ENCODE measurements at places on chromosomes 4 and X.

DNA sequence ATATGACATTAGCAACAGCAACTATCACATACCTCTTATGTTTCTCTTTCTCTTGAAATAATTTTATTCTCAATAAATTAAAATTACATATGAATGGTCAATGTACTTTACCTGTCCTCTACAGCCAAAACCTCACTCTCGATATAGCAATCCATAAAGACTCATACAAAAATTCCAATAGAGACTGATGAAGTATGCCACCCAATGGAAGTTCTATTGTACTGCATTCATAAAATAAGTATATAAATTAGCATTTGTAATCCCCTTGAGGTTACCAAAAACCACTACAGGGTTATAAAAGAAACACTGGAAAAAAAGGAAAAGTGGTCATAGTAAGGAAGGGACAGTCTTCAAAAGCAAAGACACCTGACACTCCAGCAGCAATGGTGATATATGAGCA lies 32.8 kb downstream of the CLDN2 start:
- DNase-seq, result peak; percentile 3

- DNase-seq, result no peak
Measured at GRCh38 chrX:64188901-64189300, 16.6 kb downstream of the AMER1 start.

DNA sequence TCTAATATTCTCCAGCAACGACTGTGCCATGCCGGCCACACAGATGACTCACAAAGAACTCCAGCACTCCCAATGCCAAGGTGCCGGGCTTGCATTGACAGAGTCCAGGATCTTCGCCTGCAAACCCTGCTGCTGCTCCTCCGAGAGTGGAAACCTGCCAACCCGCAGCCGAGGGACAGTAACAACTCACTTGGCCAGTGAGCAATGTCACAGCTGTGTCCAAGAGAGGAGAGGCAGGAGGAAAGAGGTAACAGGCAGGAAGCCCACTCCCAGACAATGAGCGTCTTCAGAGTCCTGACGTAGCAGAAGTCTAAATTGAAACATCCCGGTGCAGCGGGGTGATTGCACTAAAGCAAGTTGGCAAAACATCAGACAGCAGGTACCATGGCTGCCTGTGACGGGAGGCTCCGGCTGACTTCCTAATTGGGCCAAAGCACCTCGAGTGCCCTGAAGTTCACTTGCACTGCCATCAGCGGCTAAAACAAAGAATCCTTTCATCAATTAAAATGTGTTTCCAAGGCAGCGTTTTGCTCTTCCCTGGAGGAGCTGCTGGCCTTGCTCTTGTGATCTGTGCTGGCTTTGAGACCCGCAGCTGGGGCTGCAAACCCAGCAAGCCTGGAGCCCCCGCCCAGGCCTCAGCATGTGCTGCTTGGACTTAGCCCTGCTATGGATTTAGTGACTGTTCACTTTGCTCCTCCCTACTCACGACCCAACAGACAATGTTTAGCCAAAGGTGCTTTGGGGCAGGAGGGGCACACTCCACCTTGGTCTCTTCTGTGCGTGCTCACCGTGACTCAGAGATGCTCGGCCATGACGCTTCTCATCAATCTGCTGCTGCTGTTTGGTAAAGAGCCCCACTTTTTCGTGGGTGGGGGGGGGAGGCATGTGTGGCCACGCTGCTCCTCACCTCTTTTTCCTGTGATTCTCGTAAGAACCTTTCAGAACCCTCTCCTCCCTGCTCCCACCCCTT lies 36.5 kb downstream of the DCTD start:
- DNase-seq, result no peak

DNA sequence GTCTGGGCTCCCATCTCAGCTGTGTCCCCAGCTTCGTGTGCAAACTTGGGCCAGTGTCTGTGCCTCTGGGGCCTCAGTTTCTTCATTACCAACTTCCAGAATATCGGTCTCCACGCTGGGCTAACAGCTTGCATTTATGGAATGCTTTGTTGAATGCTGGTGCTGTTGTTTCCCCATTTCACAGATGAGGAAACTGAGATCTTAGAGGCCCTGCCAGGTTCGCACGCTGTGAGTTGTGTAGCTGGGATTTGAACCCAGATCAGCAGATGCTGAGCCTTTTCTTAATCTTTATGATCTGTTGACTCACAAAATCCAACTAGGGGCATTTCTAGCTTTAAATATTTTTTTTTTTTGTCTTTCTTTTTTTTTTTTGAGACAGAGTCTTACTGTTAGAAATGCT lies 101.5 kb upstream of the STX18 start:
- no peak for DNase-seq

- no peak for DNase-seq
Measured at GRCh38 chr4:169210504-169211118, 60.1 kb downstream of the SH3RF1 start.

DNA sequence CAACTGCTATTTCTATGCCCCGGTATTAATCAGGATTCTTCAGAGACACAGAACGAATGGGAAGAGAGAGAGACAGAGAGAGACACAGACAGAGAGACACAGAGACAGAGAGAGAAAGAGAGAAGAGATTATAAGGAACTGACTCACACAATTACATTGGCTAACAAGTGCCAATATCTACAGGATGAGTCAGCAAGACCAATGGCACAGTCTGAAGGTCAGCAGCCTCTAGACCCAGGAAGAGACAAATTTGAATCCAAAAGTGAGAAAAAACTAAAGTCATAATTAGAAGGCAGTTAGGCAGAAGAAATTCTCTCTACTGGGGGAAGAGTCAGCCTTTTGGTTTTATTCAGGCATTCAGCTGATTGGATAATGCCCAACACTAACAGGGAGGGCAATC lies 187.3 kb downstream of the MAB21L2 start:
- peak; percentile 40 for DNase-seq

GRCh38 chr4:173074501-173074946 lies 94.1 kb upstream of the GALNT7 start:
- peak; percentile 77 for DNase-seq

DNA sequence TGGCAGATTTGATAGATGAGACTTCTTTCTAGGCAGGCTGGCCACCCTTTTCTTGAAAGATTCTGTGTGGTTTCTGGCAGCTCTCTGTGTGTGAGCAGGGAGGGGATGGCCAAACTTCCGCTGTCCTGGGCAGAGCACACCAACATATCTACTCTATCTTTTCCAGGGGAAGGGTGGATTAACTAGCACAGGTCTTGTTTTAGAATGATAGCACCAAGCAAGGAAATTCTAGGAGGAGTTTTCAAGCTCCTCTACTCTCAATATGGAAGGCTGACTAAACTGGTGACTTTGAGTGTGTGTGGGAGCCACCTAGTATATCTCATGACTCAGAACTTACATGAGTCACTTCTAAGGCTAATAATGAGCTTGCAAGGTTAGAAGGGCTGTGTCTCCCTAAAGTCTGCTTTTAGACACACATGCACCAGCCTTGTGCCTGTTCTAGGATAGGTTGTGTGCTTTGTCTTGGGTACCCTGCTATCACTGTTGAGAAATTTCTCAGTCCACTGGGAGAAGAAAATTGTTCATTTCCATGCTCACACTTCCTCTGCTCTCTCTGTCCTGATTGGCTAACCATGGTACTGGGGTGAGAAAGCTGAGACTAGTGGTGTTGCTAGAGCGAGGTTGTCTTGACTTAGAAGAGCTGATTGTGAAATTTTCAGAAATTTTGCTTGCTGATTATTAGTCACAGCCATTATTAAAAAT lies 72.9 kb downstream of the YIPF6 start:
- no peak for DNase-seq

DNA sequence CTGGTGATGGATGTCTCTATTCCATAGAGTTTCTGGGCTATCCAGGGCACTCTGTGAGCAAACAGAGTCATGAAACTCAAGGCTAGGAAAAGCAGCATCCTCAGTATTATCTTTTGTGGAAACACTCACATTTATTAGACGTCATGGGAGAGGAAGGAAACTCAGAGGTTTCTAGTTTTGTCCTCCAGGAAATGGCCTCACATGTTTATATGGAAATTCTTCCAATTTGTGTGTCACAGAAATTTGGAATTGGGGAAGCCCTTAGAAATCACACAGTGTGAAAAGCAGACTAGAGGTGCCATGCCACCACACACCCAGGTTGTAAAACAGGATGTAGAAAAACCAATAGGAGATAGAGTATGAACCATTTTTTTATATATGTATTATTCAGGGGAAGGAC lies 31.1 kb downstream of the IDS start:
- no peak for DNase-seq

DNA sequence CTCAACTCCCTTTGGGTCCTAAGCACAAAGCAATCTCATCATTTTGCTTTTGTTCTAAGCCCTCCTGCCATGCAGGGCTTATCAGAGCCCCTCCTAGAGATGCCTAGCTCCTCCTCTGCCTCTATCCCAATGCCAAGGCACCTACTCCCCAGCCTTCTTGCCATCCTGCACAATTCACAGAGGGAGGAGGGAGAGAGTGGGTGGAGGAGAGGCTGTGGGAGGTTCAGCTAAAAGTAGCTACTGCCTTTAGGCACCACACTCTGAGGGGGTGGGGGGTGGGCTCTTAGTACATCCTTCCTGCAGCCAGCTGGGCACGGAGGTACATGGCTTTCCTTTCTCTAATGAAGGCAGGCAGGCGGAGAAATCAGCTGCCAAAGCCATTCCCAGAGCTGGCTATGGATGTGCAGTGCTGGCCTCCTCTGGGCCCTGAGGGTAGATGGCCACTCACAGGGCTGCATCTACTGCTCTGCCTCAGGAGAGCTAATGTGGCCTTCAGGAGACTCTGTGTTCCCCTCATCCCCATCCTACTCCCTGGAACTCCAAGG lies 40.1 kb downstream of the ARHGEF9 start:
- DNase-seq, result no peak

- DNase-seq, result no peak
Measured at GRCh38 chrX:103423955-103424638, 47.8 kb downstream of the BEX3 start.

DNA sequence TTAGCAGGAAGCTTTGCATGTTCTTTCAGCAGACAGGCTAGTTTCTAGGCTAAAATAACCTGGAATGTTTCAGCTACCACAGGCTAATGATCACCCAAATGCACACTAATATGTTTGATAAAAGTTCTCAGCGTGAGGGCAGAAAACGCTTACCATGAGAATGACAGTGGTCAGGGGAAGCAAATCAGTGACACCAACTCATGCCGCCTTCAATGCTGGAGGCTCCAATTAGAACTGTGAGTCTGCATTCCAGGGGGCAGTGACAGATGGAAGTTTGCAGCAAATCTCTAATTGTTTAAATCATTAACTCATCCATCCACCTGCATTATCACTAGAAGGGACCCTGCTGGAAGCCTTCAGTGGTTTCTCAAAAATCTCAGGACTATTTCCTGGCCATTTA lies 43.2 kb downstream of the ANOS1 start:
- no peak for DNase-seq

GRCh38 chr4:56302760-56303159 lies 84.5 kb downstream of the AASDH start:
- no peak for DNase-seq

GRCh38 chr4:48041535-48042137 lies 25.1 kb downstream of the NIPAL1 start:
- no peak for DNase-seq

GRCh38 chrX:2464677-2465166 lies 36.1 kb downstream of the DHRSX start:
- no peak for DNase-seq

DNA sequence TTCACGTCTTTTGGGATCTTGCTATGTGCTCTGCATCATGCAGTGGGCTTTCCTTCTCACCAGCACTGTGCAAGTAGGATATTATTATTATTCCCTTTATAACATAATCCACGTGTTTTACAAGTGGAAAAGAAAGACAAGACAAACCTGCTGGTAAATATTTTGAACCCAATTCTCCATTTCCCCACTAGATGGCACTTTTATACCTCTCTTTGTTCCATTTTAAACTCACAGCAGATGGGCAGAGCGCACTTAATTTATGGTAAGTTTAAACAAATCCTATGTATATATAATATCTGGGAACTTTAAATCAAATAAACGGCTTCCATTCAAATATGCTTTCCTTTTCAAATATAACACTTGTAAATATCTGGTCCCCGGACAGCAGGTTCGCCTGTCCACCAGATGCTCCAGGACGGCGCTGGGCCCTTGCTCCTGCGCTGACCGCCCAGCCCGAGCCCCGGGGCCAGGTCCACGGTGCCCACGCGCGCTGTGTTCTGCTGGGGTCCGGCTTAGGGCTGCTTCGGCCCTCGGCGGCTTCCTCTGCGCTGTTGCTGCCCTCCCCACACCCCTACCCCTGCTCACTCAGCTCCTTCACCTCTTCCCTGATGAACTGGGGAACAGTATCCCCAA lies 31.1 kb downstream of the F11 start:
- peak; percentile 46 for DNase-seq

DNA sequence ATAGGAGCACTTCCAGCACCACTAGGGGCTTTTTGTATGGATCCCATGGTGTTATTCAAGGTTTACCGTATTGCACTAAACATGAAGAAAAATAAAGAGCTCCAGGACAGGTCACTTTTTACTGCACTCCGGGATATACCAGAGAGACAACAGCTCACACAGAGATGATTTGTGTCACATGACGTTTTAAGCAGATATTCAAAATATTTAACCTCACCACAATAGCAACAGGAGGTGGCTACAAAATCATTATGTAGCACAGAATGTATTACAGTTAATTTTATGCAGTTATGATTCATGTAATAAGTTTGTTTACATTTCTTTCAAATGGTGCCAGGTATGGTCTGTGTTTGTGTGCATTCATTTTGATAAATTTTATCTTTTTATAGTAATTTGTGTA lies 100.6 kb downstream of the LUZP4 start:
- DNase-seq, result no peak

DNA sequence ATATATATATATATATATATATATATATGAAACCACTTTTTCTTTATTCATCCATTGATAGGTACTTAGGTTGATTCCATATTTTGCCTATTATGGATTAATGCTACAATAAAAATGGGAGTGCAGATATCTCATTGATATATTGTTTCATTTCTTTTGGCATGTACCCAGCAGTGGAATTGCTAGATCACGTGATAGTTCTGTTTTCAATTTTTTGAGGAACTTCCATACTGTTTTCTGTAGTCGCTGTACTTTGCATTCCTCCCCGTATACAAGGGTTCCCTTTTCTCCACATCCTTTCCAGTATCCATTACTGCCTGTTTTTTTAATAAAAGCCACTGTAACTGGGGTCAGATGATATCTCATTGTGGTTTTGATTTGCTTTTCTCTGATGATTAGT lies 124.6 kb downstream of the GABRB1 start:
- DNase-seq, result no peak

GRCh38 chr4:138344851-138345250 lies 102.7 kb upstream of the SLC7A11 start:
- DNase-seq, result no peak

GRCh38 chrX:148537556-148538182 lies 37.3 kb downstream of the AFF2 start:
- DNase-seq, result no peak

DNA sequence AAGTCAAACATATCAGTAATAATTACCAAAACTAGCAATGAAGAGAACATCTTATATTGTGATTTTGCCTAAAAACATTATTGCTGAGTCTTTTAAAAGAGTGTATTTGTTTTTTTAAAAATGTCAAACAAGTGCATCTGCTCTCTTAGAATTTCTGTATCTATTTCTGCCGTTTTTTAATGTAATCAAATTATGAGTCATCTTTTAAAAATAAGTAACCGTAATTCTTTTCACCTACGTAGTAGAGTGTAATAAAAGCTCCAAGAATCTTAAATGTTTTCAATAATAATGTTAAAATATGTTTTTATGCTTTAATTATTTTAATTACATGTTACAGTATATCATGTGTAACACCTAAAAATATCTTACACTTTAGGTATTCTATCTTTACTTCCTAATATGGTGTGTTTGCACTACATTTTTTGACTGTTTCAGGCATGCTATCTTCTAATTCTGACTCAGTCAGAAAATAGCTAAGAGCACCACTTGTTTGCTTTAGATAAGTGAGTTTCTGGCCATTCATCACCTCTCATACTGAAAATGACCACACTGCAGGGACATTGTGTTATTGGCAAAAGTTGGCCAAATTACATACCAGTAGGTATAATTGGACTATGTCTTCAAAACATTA lies 368.5 kb downstream of the PCDH7 start:
- no peak for DNase-seq
